HEK293T (cell line): ENCODE measurements at places on chromosomes 3 and 15.

DNA sequence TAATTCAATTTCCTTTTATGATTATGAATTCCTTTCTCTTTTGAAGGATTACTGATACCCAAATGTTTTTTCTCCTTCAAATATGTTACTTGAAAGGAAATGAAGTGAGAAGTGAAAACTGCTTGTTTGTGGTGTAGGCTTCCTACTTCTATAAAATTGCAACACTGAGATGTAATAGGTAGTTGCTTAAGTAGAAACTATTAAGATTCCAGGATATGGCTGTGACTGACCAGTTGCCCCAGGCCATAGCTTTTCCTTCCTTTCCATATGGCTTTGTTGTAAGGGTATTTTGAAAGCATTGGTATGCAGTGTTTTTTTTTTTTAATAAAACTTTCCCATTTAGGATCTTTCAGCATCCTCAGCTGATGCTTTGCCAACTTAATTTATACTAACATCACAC, 28.5 kb downstream of the DNAJC13 start:
- DNase-seq, result no peak

GRCh38 chr3:108441518-108441917, 68.9 kb downstream of the MYH15 start:
- DNase-seq, result no peak

GRCh38 chr3:150299201-150299600, 108.9 kb upstream of the TSC22D2 start:
- no peak for DNase-seq

DNA sequence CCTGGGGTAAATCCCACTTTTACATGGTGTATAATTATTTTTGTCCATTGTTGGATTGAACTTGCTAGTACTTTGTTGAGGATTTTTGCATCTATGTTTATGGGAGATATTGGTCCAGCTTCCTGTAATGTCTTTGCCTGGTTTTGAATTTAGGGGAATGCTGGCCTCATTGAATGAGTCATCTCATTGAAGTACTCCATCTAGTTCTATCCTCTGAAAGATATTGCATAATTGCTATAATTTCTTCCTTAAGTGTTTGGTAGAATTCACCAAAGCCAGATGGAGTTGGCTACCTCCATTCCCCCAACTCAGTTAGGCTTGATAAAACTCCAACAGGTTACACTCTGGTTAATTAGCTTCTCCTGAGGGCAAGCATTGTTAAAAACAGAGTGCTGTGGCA, 237.4 kb upstream of the TGFBR2 start:
- DNase-seq, result no peak

- no peak for DNase-seq
Measured at GRCh38 chr15:94476686-94477085, 245.3 kb downstream of the MCTP2 start.

DNA sequence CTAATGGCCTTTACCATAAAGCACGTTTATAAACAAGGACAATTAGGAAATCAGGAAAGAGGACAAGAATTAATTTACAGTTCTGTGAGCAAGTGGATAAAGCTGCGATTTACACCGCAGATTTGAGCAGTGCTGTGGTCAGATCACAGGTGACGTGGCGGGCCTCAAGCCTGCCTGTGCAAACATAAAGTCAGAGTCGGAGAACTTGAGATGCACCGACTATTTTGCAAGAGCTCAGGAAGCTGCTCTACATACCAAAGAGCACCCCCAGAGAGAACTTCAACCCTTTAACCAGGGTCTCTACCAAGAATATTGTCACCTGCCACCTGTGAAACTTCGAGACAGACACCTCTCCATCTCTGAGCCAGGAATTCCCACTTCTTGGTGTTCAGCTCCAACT, 35.7 kb downstream of the MECOM start:
- DNase-seq, result no peak

DNA sequence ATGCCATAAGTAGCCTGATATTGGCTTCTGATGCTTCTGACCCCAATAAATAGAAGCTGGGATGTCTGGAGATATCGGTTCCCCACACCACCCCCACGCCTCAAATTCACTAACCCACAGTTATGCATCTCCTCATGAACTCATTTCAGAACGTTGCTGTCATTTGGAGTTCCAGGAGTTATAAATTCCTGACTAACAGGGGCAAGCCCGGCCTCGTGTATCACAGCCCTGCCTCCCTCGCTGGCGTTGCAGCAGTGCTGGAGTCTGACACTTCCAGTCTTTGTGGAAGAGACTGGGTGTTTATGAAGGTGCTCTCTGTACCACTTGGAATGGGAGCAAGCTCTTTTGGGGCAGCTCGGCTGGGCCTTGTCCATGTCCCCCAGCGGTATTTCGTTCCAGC, 101.0 kb downstream of the ANP32A start:
- DNase-seq, result no peak

GRCh38 chr3:117463276-117464115, 753.9 kb downstream of the TUSC7 start:
- DNase-seq, result no peak

DNA sequence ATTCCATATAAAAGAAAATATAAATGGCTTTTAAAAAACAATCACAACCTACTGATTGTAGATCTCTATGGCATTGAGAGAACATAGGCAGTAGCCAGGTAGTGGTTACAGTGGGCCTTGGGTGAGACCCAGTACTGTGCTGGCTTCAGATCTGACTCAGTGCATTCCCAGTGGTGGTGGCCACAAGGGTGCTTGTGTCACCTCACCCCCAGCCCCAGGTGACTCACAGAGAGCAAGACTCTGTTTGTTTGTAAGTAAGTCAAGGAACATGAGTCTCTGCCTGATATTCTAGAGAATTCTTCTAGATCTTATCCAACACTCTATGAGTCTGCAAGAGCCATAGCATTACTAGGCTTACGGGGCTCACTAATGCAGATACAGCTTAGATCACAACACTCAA, 118.8 kb upstream of the AZI2 start:
- no peak for DNase-seq
